Activated naive CD8-positive, alpha-beta T cell treated with anti-CD3 and anti-CD28 coated beads, Interleukin-2, amount 10 ng/mL, durations not matched to agents 7 days and 5 days (primary cell): ENCODE measurements at places on chromosomes 2 and 18. TPM values are rescaled to one million over a fixed set of nuclear protein-coding genes. Genes with fewer than 3 reads are reported as not detected.

DNA sequence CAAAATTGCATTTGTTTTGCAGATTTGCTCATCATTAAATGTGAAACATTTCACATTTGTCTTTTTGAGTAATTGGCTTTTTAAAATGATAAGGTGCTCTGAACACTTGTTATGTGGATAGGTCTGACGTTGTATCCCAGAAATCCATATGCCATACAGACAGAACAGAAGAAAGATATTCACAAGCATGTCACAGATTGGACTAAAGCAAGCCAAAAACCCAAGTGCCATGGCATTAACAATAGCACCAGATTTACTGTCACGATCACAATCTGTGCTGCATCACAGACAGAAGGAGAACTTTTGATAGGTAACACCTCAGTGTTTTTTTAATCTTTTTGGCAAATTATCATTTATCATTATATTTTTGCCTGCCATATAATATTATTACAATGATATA is 272.6 kb downstream of the ARHGAP15 start:
- H3K27ac ChIP-seq, result no peak overlapping the region
- peaks cover 5% of the 10 kb centered on the region for H3K4me1 ChIP-seq
- no peak for DNase-seq
- H3K4me3 ChIP-seq, result no peak overlapping the region
- peaks cover 22% of the 10 kb centered on the region for H3K36me3 ChIP-seq

- no peak overlapping the region for H3K27ac ChIP-seq
- no peak for DNase-seq
- no peaks in the 10 kb centered on the region for H3K27me3 ChIP-seq
- peaks cover 7% of the 10 kb centered on the region for H3K36me3 ChIP-seq
- no peak overlapping the region for H3K4me3 ChIP-seq
- peaks cover 4% of the 10 kb centered on the region for H3K4me1 ChIP-seq
These were observed 44.7 kb downstream of the ITSN2 start for GRCh38 chr2:24315669-24316068.

GRCh38 chr18:59549503-59550173 is 147.6 kb downstream of the CCBE1 start:
- DNase-seq, result no peak
- H3K4me1 ChIP-seq, result no peaks in the 10 kb centered on the region
- peaks cover 4% of the 10 kb centered on the region for H3K27me3 ChIP-seq

The GAL3ST2 gene
- total RNA-seq, result 0.43 TPM

GRCh38 chr18:3156325-3156640 is 63.5 kb downstream of the MYOM1 start:
- no peaks in the 10 kb centered on the region for H3K36me3 ChIP-seq
- no peak for DNase-seq
- H3K27me3 ChIP-seq, result peaks cover 2% of the 10 kb centered on the region
- no peak overlapping the region for H3K4me3 ChIP-seq
- no peak overlapping the region for H3K27ac ChIP-seq
- H3K4me1 ChIP-seq, result peaks cover 3% of the 10 kb centered on the region

- H3K4me1 ChIP-seq, result peaks cover 5% of the 10 kb centered on the region
- no peaks in the 10 kb centered on the region for H3K36me3 ChIP-seq
- peaks cover 4% of the 10 kb centered on the region for H3K27me3 ChIP-seq
These were observed 86.6 kb downstream of the ITGB1BP1 start for GRCh38 chr2:9336576-9337314.

The RAB3GAP1 gene
- total RNA-seq, result 24.0 TPM

DNA sequence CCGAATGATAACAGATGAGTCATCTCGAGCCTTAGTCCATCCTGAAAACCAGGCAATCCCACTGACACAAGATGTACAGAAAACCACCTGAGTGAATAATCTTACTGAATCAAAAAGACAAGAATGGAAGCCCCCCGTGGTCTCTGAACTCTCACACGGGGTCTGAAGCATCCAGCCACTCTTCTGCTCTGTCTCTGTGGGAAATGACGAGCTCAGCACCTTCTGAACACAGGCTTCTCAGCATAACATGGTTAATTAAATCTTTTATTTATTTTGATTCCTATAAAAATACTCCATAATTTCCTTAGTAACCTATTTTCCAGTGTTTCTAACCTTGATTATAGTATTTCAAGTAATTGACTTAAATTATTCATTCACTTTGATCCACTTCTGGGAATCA is 203.7 kb downstream of the TMEM163 start:
- DNase-seq, result no peak
- H3K4me1 ChIP-seq, result no peaks in the 10 kb centered on the region
- peaks cover 2% of the 10 kb centered on the region for H3K27me3 ChIP-seq
- no peaks in the 10 kb centered on the region for H3K36me3 ChIP-seq
- no peak overlapping the region for H3K4me3 ChIP-seq

DNA sequence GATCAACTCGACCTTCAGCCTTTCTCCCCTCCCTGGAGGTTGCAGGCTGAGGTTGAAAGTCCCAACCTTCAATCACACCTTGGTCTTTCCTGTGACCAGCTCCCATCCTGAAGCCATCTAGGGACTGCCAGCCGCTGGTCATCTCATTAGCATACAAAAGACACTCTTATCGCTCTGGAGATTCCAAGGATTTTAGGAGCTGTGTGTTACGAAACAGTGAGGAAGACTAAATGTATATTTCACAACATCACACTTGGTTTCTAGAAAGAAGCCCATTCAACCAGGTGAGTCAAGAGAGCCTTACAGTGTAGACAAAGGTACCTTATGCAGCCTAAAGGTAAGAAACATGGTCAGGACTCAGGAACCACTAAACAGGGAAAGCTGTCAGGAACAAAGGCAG is 126.4 kb downstream of the SH3BP4 start:
- no peaks in the 10 kb centered on the region for H3K27me3 ChIP-seq
- no peak for DNase-seq

DNA sequence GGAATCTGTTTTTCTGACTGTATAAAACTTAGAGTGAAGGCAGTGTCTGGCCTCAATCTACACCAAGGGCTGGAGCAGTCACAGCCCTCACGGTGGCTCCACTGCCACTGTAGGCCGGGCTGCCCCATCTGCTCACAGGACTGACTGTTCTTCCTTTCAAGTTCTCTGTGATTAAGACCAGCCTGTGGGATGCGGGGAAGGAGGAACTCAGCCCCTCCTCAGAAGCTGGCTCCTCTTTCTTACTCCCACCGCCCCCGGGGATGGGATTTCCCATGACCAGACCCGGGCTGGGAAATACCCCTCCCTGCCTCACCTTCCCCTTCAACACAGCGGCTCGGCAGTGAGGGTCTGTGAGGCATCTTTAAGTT is 106.0 kb downstream of the COPS8 start:
- H3K27ac ChIP-seq, result no peak overlapping the region
- no peaks in the 10 kb centered on the region for H3K27me3 ChIP-seq
- no peak overlapping the region for H3K4me3 ChIP-seq
- H3K4me1 ChIP-seq, result no peaks in the 10 kb centered on the region
- DNase-seq, result no peak
- no peaks in the 10 kb centered on the region for H3K36me3 ChIP-seq

The DAW1 gene
- total RNA-seq, result not detected

DNA sequence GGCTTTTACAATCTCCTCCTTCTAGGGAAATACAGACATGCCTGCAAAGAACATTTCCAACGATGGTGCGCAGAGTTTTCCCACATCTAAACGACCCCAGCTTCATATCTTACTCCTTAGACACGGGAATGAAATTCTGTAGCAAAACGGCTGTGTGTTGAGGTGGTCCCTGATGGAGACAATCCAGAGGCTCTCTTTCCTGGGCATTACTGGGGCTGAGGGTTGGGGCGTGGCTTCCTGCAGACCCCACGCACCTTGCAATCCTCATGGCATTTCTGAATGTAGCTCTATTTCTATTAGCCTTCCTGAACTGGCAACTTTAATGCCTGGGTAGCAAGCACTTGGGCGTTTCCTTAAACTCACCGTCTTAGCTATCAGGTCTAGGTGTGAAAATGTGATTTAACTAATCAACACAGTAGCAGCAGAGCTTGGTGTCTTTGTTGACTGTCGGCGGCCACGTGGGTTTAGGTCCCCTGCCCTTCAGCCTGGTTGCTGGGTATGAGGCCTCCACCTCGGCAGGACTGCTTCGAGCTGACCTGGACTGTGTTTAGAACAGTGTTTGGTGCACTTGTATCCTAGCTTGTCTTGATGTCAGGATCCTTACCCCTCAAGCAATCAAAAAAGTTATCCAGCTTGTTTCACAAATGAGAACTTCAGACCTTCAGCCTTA is 242.8 kb downstream of the GBX2 start:
- H3K4me1 ChIP-seq, result no peaks in the 10 kb centered on the region
- H3K36me3 ChIP-seq, result no peaks in the 10 kb centered on the region
- no peak overlapping the region for H3K4me3 ChIP-seq

The PSMA8 gene
- 1.3 TPM for total RNA-seq

The IAH1 gene
- total RNA-seq, result 73.9 TPM

DNA sequence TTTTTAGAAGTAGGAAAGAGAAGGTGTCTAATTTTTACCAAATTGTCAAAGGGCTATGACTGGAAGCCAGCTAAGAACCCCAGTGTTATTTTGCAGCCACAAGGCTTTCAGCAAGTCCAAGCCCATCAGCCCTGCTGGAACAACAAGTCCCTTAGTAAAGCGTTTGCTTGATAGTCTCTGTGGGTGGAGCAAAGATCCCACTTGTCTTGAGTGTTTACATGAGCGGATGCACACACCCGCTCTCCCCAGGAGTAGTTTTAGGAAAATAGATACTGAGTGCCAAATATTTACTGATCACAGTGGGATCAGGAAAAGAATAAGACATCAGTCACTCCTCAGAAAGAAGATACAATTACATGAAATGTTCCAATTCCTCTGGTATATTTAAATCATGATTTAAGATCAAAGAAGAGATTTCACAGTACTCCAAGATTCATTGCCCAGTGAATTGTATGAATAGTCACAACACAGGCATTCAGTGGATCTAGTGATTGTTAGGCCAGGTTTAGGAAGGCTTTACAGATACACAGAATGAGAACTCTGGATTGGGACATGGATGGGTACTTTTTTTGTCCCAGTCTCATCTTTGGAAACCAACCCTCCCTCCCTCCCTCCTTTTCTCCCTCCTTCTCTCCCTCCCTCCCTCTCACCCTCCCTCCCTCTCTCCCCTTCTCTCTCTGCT is 514.9 kb downstream of the PTPRM start:
- no peak overlapping the region for H3K27ac ChIP-seq
- no peak overlapping the region for H3K4me3 ChIP-seq
- H3K27me3 ChIP-seq, result no peaks in the 10 kb centered on the region
- no peaks in the 10 kb centered on the region for H3K36me3 ChIP-seq
- H3K4me1 ChIP-seq, result no peaks in the 10 kb centered on the region

- H3K27ac ChIP-seq, result peak overlapping the region; percentile 95
- peaks cover 2% of the 10 kb centered on the region for H3K27me3 ChIP-seq
- H3K36me3 ChIP-seq, result peaks cover 9% of the 10 kb centered on the region
- no peak for DNase-seq
- H3K4me3 ChIP-seq, result peak overlapping the region; percentile 90
These were observed 722 bp upstream of the C2orf15 start for GRCh38 chr2:99140860-99141109.

The OSBPL1A gene
- total RNA-seq, result 1.2 TPM

The ZBTB7C gene
- total RNA-seq, result not detected

GRCh38 chr18:53701697-53702096 is 522.8 kb downstream of the MBD2 start:
- H3K4me3 ChIP-seq, result no peak overlapping the region
- no peaks in the 10 kb centered on the region for H3K4me1 ChIP-seq
- DNase-seq, result no peak
- no peak overlapping the region for H3K27ac ChIP-seq
- H3K27me3 ChIP-seq, result no peaks in the 10 kb centered on the region
- H3K36me3 ChIP-seq, result no peaks in the 10 kb centered on the region

The CMPK2 gene
- 102 TPM for total RNA-seq

DNA sequence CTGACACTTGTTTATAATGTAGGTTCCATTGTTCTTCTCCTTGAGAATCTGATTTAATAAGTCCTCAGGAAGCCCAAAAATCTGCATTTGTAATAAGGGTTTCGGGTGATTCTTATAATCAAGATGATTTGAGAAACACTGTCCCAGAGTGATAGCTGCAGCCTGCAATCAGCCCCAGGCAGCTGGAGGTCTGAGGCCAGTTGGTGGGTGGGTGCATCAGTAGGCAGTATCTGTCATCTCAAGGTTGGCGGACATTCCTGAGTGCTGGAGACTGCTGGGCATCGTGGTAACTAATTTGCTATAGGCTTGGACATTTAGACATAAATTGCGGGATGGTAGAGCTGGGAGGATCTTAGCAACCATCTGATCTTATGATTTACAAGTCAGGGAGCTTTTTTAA is 2.7 kb upstream of the IL18RAP start:
- H3K4me1 ChIP-seq, result peaks cover 71% of the 10 kb centered on the region
- peaks cover 73% of the 10 kb centered on the region for H3K36me3 ChIP-seq
- DNase-seq, result no peak
- H3K27me3 ChIP-seq, result no peaks in the 10 kb centered on the region
- H3K4me3 ChIP-seq, result peak overlapping the region; percentile 86

DNA sequence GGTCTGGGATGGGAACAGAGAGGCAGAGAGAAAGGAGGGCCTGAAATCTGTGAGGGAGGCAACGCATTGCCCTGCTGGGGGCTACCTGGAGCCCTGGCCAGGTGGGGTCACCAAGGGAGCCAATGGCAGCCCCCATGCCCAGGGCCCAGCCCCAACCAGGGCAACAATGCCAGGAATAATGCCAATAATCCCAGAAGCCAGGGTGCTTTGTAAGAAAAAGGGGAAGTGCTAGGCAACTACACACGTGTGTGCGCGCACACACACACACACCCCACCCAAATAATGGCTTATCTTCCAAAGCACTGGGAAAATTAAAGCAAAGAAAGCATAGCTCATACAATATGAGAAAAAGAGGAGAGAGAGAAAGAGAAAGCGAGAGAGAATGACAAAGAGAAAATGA is 7.0 kb upstream of the CLEC4F start:
- peak overlapping the region; percentile 69 for H3K27ac ChIP-seq
- no peak for DNase-seq
- H3K27me3 ChIP-seq, result no peaks in the 10 kb centered on the region
- H3K4me1 ChIP-seq, result peaks cover 31% of the 10 kb centered on the region
- H3K36me3 ChIP-seq, result peaks cover 2% of the 10 kb centered on the region

The RSAD2 gene
- total RNA-seq, result 104 TPM

The KANSL1L gene
- total RNA-seq, result 10.2 TPM

DNA sequence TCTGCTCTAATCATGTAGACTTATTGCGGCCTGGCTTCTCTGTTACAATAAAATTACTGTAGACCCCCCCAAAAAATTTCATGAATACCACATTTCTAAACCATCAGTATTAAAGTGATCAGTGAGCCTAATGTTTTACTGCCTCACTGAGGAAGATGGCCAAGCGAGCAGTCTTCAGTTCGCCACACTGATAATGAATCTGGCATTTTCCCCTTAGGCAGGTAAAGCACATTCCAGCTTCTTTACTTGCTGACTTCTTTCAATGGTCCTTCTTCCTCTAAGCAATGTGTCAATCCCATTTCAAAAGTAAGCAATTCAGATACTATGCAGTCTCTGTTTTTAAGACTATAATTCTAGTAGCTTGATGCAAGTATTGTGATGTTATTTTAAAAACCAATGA is 137.6 kb downstream of the LAMA1 start:
- DNase-seq, result no peak
- H3K4me1 ChIP-seq, result no peaks in the 10 kb centered on the region
- H3K36me3 ChIP-seq, result no peaks in the 10 kb centered on the region
- H3K27me3 ChIP-seq, result peaks cover 2% of the 10 kb centered on the region
